ENCODE measurements at places on chromosomes 3 and 15. TPM values are rescaled to one million over a fixed set of nuclear protein-coding genes. Genes with fewer than 3 reads are reported as not detected.

The MYO1E gene
- 145 TPM for polyA plus RNA-seq

The RNU5B-1 gene
- not detected for polyA plus RNA-seq

The SELENOS gene
- polyA plus RNA-seq: 61.4 TPM

The BNC1 gene
- 0.17 TPM for polyA plus RNA-seq

DNA sequence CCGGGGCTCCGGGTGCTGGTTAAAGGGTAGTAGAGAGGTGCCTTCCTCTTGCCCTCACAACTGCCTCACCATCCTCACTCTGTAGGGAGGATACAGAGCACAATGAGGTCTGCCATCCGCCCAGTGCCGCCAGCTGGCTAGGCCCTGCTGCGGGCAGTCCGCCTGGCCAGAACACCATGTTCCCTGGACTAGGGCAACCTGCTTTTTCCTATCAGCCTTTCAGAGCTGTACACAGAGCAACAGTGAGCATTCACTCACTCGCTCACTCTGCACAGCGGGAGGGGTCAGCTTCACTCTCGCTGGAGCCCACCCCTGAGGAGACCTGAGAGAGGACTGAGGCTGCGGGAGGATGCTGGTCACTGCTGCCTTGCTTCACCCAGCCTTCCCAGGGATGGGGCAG lies 218.7 kb upstream of the CHRNA7 start:
- DNase-seq: no peak

- no peak for DNase-seq
Measured at GRCh38 chr3:4745235-4745610, 234.0 kb upstream of the BHLHE40 start.

DNA sequence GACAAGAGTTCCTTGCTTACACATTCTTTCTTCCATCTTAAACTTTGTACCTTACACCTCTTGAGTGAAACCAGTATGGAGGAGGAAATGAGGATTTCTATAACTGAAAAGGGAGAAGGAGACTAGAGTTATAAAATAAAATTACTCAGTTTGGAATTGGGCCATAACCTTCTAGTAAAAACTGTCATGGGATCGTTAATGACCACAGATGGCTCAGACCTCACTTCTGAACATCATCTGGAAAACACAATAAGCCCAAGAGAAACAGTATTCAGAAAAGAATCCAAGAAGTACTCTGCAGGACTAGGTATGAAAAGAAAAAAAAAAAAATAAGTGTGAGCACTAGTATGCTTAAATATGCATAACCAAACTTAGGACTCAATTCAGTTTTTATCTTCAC lies 12.1 kb downstream of the GAP43 start:
- no peak for DNase-seq

GRCh38 chr3:31185062-31185357 lies 290.5 kb upstream of the GADL1 start:
- no peak for DNase-seq

GRCh38 chr15:89827829-89828228 lies 13.2 kb upstream of the ANPEP start:
- no peak for DNase-seq

DNA sequence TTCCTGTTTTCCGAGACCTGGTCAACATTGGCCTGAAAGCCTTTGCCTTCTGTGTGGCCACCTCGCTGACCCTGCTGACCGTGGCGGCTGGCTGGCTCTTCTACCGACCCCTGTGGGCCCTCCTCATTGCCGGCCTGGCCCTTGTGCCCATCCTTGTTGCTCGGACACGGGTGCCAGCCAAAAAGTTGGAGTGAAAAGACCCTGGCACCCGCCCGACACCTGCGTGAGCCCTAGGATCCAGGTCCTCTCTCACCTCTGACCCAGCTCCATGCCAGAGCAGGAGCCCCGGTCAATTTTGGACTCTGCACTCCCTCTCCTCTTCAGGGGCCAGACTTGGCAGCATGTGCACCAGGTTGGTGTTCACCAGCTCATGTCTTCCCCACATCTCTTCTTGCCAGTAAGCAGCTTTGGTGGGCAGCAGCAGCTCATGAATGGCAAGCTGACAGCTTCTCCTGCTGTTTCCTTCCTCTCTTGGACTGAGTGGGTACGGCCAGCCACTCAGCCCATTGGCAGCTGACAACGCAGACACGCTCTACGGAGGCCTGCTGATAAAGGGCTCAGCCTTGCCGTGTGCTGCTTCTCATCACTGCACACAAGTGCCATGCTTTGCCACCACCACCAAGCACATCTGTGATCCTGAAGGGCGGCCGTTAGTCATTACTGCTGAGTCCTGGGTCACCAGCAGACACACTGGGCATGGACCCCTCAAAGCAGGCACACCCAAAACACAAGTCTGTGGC lies 16.9 kb downstream of the TMEM43 start:
- DNase-seq: no peak

DNA sequence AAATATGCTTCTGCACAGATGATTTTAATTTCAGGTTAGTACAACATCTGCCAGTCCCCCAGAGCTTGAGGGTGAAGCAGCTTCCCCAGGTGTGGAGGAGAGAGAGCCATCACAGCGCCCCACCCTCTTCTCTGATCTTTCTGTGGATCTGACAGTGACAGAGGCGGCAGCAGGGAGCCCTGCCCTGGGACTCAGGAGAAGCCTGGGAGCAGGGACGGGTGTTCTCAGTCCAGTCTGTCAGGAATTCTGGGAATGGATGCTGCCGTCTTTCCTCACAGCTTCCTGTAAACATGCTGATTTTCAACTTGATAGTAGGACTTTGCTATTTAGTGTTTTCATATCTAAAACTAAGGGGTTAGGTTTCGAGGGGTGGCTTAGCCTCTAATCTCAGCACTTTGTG lies 11.4 kb upstream of the RAB8B start:
- DNase-seq: no peak

Data from left kidney (tissue), 8 donors.